ENCODE measurements at places on chromosomes 1 and 21.

DNA sequence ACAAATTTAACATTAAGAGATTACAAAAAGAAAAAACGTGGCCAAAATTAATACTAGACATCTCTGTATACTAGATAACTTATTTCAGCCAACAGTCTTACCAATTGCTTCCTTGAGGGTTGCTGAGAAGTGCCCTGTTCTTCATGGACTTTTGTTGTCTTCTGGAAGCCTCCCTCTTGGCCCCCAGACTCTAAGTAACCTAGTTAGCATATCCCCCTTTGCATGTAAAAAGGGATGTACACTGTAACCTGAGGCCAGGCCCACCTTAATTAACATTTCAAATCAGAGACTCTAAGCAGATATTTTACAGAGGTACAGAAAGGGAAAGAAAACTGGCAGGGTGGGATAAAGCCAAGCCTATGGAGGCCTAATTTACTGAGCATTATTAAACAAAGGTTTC lies 1047.3 kb downstream of the ADGRL2 start:
- DNase-seq, result no peak

GRCh38 chr1:15571266-15571665 lies 13.6 kb downstream of the AGMAT start:
- no peak for DNase-seq

- no peak for DNase-seq
Measured at GRCh38 chr1:93804412-93804811, 74.6 kb downstream of the DNTTIP2 start.

- DNase-seq, result no peak
Measured at GRCh38 chr1:116365353-116365780, 7.7 kb upstream of the ATP1A1 start.

- no peak for DNase-seq
Measured at GRCh38 chr1:30842697-30843354, 65.7 kb downstream of the SDC3 start.

DNA sequence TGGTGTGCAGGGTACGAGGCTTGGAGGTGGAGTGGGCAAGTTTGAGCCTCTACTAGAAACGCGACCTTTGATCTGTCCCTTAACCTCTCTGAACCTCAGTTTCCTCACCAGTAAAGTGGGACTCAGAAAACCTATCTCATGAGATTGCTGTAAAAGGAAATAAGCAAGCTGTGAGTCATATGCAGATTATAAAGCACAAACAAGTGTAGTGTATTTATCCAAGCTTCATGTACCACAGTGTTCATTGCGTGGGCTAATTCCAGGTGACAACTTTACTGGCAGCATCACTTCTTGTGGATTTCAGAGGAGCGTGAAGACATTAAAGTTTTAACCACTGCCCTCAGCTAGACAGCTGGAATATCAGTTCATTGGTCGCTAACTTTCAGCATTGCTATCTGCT lies 44.4 kb downstream of the ZNF697 start:
- no peak for DNase-seq

DNA sequence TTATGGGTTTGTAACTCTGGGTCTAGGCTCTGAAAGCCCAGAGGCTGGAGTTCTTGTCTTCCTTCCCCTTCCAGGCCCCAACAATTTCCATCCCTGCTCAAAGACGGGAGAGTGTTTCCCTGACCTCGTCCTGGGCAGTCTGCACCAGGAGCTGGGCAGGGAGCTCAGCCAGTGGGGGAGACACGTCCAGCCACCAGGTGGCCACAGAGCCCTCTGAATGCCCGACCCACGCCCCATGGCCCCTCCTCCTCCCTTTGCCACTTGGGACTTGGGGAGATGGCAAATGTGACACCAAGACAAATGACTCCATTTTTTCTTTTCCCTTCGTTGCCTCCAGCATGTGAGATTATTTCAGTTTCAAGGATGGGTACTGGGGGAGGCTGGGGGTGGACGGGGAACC lies 159.9 kb upstream of the AJAP1 start:
- DNase-seq, result no peak
